ENCODE measurements at places on chromosomes 1 and 21.

- DNase-seq = no peak
Observed at GRCh38 chr1:59156051-59156450, 140.8 kb upstream of the FGGY start.

DNA sequence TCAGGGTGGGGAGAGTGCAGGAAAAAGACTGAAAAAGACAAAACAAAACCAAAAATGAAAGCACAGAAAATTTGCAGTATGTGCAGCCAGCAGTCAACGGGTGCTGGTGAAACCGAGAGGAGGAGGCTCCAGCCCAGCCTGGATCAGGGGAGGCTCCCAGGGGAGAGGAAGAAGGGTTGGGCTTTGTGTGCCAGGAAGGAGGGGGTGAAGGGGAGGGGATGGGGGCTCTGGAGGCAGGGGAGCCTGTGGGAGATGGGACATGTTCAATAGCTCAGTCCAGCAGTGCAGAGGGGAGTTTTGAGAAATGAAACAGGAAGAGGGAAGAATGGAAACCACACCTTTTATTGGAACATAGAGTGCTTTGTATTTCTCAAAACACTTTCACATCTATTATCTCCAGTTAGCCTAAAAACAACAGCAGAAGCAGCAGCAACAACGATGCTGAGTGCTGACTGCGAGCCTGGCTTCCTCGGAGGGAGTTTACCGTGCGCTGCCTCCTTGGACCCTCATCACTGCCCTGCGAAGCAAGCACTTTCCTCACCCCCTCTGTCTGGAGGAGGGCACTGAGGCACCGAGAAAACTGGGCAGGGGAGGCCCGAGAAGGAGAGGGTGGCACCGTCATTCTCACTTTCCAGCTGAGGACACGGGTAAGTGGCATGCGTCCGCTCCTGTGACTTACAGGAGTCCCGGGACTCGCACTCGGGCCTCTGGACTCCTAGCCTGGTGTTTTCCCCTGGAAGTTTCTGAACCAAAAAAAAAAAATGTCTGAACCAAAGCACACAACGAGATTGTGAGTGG lies 62.9 kb downstream of the MDM4 start:
- DNase-seq = no peak

DNA sequence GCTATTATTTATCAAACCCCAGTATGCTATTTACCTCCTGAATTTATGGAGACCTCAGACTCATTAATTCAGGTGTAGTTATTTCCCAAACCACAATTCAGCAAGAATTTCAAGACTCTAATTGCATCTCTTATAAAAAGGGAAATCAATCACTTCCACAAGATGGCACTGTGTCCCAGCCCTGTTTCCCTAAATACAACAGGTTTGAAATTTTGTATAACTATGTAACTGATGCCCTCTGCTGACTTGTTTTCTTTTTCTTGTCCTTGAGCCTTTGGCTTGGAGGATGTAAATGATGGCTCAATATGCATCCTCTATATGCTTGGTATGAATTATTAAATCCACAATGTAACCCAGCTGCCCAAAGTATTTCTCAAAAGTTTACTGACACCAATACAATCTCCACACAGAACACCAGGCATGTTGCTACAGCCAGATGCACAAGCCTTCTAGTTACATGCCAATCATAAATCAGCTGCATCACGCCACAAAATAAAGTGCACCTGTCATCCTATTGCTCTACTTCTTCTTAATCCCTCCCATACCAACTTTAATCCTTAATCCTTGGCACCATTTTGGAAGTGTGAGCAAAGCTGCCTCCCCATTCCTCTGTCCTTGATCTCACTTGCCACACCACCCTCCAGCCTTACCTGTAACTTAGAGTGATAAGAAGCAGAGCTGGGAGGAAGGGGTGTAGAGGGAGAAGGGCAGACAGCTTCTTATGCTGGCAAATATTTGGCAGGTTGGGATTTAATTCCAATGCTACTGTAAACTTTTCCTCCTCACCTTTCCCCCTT lies 9.0 kb downstream of the C1orf105 start:
- DNase-seq = no peak

- DNase-seq = no peak
Observed at GRCh38 chr1:168088511-168089325, 48.0 kb downstream of the GPR161 start.

- DNase-seq = no peak
Observed at GRCh38 chr1:226920446-226920894, 19.6 kb upstream of the COQ8A start.

- DNase-seq = no peak
Observed at GRCh38 chr1:101302831-101303511, 66.2 kb downstream of the S1PR1 start.

- no peak for DNase-seq
Observed at GRCh38 chr1:48697066-48697707, 79.5 kb downstream of the BEND5 start.

DNA sequence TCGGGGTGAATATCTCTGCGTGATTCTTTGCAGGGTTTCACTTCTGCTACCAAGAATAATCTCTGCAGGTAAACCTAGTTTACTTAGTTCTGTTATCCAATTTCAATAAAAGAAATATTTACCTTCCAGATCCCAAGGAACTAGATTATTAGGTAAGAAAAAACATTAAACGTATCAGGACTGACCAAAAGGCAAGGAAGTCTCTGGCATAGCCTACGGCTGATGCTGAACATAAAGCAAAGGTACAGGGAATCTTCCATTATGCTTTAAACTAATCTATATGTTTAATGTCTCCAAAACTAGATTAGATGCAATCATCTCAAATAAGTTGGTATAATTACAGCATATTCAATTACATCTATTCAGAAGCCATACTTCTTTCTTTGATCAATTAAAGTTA lies 168.9 kb downstream of the KCNK2 start:
- no peak for DNase-seq

DNA sequence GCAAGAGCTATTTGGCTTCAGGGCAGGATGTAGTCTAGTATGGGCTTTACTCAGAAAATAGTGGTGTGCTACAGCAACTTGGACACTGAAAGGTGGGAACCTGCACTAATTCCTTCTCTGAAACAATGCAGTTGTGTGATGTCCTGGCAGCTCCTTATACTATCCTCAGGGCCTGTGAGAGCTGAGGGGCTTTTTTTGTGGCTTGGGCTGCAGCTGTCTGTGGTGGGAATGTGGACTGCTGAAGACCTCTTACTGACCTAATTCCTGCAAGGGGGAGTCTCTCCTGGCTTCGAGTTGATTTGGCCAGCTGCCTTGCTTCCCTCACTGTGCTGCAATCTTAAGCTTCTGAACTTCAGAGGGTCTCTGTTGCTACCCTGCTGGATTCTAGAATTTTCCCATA lies 22.3 kb upstream of the CHODL start:
- DNase-seq = no peak
